HAP-1 (cell line): ENCODE measurements at places on chromosomes 4 and X.

DNA sequence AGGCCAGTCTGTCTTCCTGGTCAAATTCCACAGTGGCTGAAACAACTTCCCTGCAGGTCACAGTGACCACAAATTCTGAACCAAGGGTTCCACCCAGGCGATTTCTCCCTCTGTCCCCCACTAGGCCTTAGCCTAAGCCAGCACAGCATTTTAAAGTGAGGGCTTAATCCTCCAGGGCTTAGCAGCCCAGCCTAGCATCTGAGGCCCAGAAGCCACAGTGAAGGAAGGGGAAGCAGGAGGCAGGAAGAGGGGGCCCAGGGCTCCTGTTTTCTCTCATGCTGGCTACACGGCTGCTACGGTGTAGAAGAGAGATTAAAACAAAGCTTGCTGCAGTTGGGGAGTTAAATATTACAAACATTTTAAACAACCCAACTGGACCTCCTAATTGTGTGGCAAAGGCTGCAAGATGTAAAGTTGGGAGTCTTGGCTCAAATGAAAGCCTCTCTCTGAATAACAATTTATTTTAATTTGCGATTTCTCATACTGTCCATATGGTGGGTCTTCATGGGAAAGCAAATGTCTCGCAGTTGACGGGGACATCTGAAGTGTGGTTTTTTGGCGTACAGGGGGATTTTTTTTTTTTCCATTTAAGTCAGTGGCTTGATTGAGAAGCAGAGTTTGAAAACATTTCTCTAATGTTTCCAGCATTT, 170.8 kb upstream of the RAI2 start:
- no peak for DNase-seq

DNA sequence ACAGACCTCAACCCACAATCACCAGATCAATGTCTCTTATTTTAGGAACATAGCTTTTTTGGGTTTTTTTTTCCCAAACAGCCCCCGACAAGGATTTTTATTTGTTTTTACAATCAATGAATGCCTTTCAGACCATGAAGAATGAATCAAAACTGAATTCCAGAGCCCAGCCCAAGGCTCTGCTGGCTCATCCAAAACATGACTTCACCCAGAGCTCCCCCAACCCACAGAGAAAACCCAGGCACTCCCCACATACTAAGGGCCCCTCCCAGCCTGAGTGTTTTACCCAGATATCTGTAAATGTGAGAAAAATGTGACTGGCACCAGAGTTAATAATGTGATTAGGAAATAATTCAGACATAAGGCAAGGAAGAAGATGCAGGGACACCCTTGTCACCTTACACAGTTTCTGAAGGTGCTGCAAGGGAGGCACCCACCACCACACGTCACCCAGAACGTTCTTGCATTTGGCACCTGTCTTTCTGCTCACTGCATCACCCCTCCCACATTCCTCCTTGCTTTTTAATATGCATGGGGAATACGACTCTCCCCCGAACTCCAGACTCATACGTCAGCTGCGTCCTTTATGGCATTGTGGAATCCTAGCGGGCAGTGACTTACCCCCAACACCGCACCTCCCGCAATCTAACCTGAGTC, 47.8 kb upstream of the C4orf50 start:
- no peak for DNase-seq

- no peak for DNase-seq
These were observed 38.0 kb downstream of the DHRSX start for GRCh38 chrX:2462780-2463179.

DNA sequence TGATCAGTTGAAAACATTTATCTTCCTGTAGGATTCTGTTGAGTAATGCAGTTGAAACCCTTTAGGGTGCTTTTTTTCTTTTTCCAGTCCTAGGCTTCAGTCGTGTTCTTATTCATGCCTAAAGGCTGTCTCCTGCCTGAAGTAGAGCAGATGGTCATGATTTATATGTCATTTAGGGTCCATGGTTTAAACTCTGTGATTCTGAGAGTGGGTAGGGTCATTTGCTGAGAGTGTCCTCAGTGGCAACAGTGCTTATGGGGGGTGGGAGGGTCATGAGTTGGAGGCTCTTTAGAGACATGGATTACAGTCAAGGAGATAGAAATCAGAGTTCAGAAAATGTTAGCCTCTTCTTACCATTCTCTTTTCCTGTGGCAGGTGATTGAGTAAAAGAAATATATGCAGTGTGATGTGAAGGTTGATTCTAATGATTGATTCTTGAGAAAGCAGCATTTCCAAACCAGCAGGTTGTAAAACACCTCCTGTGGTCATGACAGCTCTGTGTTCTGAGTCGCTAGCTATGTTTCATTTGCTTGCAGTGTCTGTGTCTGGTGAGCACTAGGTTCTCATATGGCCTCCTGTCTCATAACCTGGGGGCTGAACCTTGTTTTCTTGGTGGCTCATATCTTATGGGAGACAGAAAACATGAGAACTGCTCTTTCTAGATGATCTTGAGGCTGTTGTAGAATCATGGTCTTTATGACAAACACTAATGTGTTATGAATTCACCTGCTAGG, 60.4 kb downstream of the JADE1 start:
- no peak for DNase-seq

- DNase-seq, result peak; percentile 52
These were observed 4.5 kb upstream of the NKX1-1 start for GRCh38 chr4:1410491-1411325.

GRCh38 chr4:157838366-157838765, 334.5 kb downstream of the GASK1B start:
- peak; percentile 25 for DNase-seq

GRCh38 chrX:16843208-16843909, 26.8 kb downstream of the RBBP7 start:
- DNase-seq, result peak; percentile 96

- no peak for DNase-seq
These were observed 177.3 kb upstream of the DKK2 start for GRCh38 chr4:107213410-107213809.

DNA sequence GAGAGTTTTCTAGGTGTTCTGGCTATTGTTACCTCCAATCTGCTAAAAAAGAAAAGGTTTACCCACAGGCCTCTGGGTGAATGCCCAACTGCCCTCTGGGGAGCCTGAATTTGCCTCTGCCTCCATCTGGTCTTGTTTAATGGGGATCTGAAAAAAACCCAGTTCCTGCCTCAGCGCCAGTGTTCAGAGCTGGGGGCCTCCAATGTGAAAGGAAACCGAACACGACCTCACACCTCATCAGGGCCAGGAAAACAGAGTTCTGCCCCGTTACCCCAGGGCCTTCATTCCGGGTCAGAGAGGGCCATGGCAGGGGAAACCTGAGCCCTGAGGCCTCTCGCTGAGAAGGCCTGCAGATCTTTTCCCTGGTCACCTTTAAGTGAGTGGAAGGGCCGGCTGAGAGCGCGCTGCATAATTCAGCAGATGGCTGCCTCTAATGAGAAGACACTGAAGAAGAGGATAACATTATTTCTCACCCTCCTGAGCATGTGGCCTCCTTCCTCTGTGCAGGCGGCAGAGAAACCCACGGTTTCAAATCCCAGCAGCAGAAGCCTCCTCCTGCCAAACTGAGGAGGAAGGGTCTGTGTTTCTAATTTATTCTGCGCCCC, 6.8 kb downstream of the SEPTIN6 start:
- DNase-seq, result peak; percentile 31

DNA sequence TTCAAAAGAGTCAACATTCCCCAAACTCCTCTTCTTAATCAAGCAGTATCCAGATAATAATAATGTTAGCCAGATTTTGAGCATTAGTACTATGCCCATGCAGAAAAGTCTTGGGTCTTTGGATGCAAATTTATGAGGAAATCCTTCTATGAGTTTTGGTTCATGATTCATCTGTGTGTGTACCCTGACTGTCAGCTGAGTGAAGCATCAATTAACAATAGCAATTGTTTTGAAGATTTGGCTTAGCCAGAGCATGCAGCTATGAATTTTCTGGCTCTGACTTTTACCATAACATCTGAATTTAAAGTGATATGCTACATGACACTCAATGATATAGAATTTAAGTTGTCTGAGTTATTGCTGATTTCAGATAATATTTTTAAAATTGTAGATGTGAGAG, 145.8 kb downstream of the KLHL4 start:
- DNase-seq, result no peak

DNA sequence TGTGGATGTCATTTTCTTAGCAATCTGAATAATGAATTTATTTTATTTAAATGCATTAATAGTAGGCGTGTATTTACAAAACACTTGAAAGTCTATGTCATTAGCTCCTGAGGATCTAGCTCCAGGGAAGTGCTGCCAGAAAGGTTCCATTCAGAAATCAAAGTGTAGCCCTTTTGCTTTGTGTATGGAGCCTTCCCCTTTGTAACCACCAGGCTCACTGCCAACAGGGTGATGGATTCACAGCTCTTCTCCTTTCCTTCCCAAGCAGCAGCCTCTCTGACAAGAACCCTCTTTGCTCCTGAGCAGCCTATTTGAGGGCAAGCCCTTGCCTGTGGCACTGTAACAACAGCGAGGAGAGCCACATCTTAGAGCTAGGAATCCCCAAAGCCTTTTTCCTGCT, 286.0 kb upstream of the RASGEF1B start:
- no peak for DNase-seq

- no peak for DNase-seq
These were observed 16.2 kb upstream of the NAT8L start for GRCh38 chr4:2042947-2043395.

- DNase-seq, result no peak
These were observed 31.4 kb downstream of the ANXA5 start for GRCh38 chr4:121665371-121665770.
